ENCODE measurements at places on chromosomes 5 and 9.

DNA sequence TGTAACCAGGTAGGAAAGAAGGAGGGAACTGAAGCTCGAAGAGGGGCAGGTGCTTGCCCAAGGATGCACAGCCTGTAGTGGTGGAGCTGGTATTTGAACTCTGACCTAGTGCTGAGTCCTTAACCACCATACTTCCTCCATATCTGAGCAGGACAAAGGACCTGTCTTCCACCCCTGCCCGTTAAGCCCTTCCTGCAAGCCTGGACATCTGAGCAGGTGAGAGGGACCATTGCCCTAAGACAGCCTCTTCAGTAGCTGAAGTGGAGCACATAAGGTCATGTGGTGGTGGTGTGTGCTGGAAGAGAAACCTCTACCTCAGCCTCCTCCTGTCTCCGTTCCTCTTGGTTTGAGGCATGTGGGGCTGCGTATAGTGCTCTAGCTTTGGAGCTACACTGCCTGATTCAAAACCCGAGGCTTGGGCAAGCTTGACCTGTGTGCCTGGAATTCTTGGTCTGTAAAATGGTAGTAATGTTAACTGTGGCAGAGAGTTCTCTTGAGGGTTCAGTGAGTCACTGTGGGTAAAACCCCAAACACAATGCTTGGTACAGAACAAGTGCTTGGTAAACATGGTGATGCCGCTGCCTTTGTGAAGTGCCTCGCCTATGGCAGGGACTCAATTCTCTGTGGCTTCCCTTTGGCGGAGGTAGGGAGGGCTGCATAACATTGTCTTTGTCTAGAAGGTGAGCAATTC, 7.4 kb downstream of the GALNT10 start:
- no peak overlapping the region for H3K27ac ChIP-seq
- peaks cover 20% of the 10 kb centered on the region for H3K27me3 ChIP-seq
- H3K36me3 ChIP-seq: peaks cover 3% of the 10 kb centered on the region
- peaks cover 44% of the 10 kb centered on the region for H3K4me1 ChIP-seq
- H3K4me3 ChIP-seq: no peak overlapping the region

DNA sequence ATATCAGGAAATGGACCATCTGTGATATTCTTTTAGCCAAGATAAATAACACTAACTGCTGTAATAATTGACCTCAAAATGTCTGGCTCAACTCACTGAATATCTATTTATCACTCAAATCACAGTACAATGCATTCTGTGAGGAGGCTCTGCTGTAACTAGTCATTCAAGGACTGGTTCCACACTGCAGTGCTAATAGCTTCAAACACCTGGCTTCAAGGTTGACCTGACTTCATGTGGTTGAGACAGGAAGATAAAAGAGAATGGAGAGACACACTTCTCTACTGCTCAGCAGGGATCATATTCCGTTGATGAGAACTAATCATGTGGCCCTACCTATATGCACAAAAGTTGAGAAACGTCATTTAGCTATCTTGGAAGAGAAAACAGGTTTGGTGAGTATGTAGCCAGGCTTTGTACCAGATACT, 3.4 kb upstream of the RHOBTB3 start:
- H3K36me3 ChIP-seq: peaks cover 3% of the 10 kb centered on the region
- DNase-seq: no peak
- H3K4me3 ChIP-seq: peak overlapping the region; percentile 32
- peaks cover 53% of the 10 kb centered on the region for H3K4me1 ChIP-seq
- no peaks in the 10 kb centered on the region for H3K27me3 ChIP-seq

DNA sequence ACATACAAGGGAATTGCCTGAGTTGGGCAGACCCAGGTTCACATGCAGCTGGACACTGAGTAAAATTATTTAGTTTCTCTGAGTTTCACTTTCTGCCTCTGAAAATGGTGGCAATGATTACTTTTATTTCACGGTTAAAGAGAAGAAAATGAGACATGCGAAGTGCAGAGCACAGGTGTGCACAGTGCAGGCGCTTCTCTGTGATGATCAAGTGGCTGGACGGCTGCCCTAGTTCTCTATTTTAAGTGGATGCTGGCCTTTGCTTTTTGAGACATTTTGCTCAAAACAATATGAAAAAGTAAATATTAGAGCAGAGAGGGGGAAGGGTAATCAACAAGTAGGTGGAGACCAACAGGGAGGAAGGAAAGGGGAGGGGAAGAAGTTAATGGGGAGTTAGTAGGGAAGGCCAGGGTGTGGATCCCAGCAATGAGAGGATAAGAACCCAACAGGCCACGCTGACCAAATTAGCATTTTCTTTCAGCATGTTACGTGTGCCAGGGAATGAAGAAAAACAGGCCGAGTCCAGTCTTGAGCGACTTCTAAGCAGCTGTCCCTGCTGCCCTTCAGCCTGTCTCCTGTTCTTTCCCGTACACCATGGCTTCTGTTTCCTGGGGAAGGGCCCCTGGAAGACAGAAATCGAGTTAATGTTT, 16.1 kb downstream of the SNX18 start:
- H3K27ac ChIP-seq: peak overlapping the region; percentile 98
- peaks cover 34% of the 10 kb centered on the region for H3K4me1 ChIP-seq
- peaks cover 19% of the 10 kb centered on the region for H3K36me3 ChIP-seq

GRCh38 chr9:107239474-107239873, 43.6 kb upstream of the RAD23B start:
- no peaks in the 10 kb centered on the region for H3K27me3 ChIP-seq
- H3K4me3 ChIP-seq: no peak overlapping the region
- no peak for DNase-seq
- H3K4me1 ChIP-seq: peaks cover 18% of the 10 kb centered on the region

DNA sequence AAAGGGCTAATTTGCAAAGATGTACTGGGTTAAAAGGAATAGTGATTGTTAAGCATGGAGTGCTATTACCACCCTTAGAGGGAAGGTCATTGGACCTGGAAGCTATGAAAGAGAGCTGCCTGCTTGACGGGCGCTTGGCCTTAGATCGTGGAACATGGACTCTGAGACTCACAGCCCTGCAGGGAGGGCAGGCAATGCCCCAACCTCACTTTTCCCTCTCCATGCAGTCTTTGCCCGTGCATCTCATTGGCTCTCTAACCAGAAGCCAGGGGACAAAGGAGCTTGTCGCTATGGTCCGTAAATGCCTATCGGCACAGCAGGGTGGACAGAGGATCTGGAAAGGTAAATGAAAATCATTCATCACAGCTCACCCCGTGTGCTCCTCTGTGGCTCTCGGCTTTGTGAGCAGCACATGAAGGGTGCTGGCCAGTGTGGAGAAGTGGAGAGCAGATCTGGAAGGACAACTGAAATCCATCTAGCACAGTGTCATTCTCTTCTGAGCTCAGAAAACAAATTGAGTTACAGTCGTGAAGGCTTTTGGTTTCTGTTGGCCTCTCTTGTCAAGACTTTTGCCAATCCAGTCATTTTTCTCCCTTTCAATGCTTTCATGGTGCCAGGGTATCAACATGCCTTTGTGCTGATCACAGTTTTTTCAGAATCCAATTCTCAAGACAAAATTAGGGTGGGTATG, 186.2 kb downstream of the SNX18 start:
- peak overlapping the region; percentile 42 for H3K4me3 ChIP-seq
- peak overlapping the region; percentile 10 for H3K27ac ChIP-seq
- no peak for DNase-seq
- peaks cover 36% of the 10 kb centered on the region for H3K4me1 ChIP-seq
- H3K36me3 ChIP-seq: peaks cover 3% of the 10 kb centered on the region
- peaks cover 3% of the 10 kb centered on the region for H3K27me3 ChIP-seq

- peaks cover 22% of the 10 kb centered on the region for H3K27me3 ChIP-seq
- H3K4me1 ChIP-seq: no peaks in the 10 kb centered on the region
- no peak overlapping the region for H3K27ac ChIP-seq
Measured at GRCh38 chr5:175606409-175606808, 51.5 kb upstream of the HRH2 start.

GRCh38 chr5:167814040-167814439, 477.4 kb upstream of the WWC1 start:
- H3K4me3 ChIP-seq: no peak overlapping the region
- H3K27me3 ChIP-seq: no peaks in the 10 kb centered on the region
- peaks cover 47% of the 10 kb centered on the region for H3K4me1 ChIP-seq
- H3K27ac ChIP-seq: no peak overlapping the region
- DNase-seq: no peak

- H3K4me1 ChIP-seq: no peaks in the 10 kb centered on the region
- no peak overlapping the region for H3K4me3 ChIP-seq
- no peak for DNase-seq
- no peaks in the 10 kb centered on the region for H3K36me3 ChIP-seq
Measured at GRCh38 chr9:37405350-37405749, 17.1 kb upstream of the GRHPR start.

DNA sequence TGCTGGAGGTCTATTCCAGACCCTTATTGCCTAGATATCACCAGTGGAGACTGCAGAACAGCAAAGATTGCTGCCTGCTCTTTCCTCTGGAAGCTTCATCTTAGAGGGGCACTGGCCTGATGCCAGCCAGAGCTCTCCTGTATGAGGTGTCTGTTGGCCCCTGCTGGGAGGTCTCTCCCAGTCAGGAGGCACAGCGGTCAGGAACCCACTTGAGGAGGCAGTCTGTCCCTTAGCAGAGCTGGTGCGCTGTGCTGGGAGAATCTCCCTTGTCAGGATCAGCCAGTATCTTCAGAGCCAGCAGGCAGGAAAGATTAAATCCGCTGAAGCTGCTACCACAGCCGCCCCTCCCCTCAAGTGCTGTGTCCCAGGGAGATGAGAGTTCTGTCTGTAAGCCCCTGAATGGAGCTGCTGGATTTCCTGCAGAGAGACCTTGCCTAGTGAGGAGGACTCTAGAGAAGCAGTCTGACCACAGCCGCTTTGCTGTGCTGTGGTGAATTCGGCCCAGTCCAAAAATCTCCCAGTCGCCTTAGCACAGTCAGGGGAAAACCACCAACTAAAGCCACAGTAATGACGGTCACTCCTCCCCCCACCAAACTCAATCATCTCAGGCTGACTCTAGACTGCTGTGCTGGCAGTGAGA, 124.1 kb downstream of the JAKMIP2 start:
- no peaks in the 10 kb centered on the region for H3K27me3 ChIP-seq
- no peak overlapping the region for H3K27ac ChIP-seq
- peaks cover 38% of the 10 kb centered on the region for H3K36me3 ChIP-seq
- no peaks in the 10 kb centered on the region for H3K4me1 ChIP-seq

DNA sequence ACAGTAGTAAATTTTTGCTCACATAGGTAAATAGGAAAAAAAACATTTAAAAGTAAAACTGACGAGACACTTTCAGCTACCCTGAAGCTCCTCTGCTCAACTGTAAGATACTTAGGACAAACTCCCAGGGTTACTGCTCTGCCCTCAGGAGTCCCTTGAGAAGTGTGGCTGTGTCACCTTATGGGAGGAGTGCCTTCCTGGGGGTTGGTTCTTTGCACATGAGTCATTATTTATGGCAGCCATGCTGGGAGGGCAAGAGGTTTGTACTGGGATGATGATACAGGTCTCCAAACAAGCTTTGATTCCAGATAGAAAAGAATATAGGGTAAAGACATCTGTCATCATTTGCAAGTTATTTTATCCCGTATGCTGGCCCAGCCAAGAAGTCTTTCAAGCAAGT, 45.9 kb downstream of the TTC1 start:
- H3K4me3 ChIP-seq: no peak overlapping the region
- H3K4me1 ChIP-seq: no peaks in the 10 kb centered on the region
- H3K27me3 ChIP-seq: no peaks in the 10 kb centered on the region

DNA sequence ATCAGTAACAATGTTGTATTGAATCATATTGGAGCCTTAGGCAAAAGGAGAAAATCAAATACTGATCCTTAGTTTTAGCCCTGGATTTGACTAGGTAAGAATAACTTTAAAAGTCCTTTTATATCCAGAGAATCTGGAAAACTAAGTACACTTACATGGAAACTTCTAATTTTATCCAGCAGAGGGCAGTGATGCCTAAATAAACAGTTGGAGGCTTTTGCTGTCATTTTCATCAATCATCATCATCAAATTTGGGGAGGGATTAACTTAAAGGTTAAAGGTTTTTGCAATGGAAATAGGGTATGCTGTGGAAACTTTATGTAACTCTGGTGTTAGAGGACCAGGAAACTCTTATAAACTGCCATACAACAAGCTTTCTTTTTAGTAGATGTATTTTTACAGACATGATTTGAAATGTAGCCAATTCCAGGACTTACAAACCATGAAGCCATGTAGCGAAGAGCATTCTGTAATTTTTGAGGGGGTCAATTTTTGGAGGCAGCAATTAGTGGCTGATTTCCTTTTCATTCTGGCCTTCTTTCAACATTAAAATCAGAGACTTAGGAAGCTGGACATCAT, 112.7 kb downstream of the OSTF1 start:
- H3K27me3 ChIP-seq: no peaks in the 10 kb centered on the region
- H3K4me1 ChIP-seq: no peaks in the 10 kb centered on the region
- H3K27ac ChIP-seq: no peak overlapping the region
- DNase-seq: no peak
- no peaks in the 10 kb centered on the region for H3K36me3 ChIP-seq
- H3K4me3 ChIP-seq: no peak overlapping the region

DNA sequence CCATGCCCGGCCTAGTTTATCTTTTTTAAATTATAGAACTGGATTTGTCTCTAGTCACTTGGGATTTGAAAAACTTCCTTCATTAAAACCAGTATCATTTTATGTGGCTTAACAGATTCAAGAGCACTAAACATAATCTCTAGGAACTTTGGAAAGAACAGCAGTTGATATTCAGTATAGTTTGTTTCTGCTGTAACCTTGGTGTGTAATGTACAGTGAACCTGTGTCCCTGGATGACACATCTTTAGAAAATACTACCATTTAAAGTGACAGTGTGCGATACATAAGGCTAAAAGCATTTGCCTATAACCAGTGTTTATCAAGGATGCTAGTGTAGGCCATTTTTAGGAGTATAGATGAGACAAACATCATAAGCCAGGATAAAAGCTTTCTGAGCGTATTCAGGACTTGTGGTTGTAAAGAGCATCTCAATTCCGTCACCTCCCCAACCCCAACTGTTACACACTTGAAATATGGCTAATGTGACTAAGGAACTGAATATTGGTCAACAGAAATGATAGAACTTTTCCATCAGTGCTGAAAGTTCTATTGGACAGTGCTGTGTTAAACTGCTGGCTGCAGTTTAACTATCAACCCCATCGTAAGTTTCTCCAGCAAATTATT, 4.4 kb downstream of the SNX18 start:
- no peak overlapping the region for H3K27ac ChIP-seq
- peaks cover 47% of the 10 kb centered on the region for H3K4me1 ChIP-seq
- DNase-seq: no peak
- H3K4me3 ChIP-seq: peak overlapping the region; percentile 74

GRCh38 chr9:83154087-83154736, 91.3 kb upstream of the RASEF start:
- peaks cover 5% of the 10 kb centered on the region for H3K27me3 ChIP-seq
- peak overlapping the region; percentile 17 for H3K27ac ChIP-seq
- H3K4me1 ChIP-seq: no peaks in the 10 kb centered on the region
- no peak overlapping the region for H3K4me3 ChIP-seq
- no peaks in the 10 kb centered on the region for H3K36me3 ChIP-seq

GRCh38 chr5:151892393-151892792, 32.3 kb downstream of the GLRA1 start:
- H3K27ac ChIP-seq: no peak overlapping the region
- H3K4me3 ChIP-seq: no peak overlapping the region
- no peaks in the 10 kb centered on the region for H3K27me3 ChIP-seq
- no peaks in the 10 kb centered on the region for H3K36me3 ChIP-seq

DNA sequence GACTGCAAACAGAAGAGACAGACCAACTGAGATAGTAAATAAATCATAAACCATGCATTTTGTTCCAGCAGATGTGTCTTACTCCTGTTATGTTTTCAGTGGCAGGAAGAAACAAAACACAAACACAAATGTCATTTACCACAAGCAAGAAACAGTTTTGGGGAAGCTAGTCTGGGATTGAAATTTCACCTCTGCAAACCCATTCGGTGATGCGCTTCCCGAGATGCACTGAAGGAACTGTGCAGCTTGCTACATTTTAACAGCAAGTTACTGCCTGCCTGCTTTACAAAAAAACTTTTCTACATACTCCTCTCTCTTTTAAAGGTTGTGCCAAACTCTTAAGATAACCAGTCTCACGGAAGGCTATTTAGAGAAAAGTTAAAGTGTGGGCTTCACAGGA, 3.2 kb downstream of the MACROH2A1 start:
- peaks cover 10% of the 10 kb centered on the region for H3K36me3 ChIP-seq
- H3K27me3 ChIP-seq: peaks cover 3% of the 10 kb centered on the region
- H3K27ac ChIP-seq: peak overlapping the region; percentile 61
- H3K4me1 ChIP-seq: peaks cover 70% of the 10 kb centered on the region
- DNase-seq: no peak
